ENCODE measurements at places on chromosomes 6 and 20.

DNA sequence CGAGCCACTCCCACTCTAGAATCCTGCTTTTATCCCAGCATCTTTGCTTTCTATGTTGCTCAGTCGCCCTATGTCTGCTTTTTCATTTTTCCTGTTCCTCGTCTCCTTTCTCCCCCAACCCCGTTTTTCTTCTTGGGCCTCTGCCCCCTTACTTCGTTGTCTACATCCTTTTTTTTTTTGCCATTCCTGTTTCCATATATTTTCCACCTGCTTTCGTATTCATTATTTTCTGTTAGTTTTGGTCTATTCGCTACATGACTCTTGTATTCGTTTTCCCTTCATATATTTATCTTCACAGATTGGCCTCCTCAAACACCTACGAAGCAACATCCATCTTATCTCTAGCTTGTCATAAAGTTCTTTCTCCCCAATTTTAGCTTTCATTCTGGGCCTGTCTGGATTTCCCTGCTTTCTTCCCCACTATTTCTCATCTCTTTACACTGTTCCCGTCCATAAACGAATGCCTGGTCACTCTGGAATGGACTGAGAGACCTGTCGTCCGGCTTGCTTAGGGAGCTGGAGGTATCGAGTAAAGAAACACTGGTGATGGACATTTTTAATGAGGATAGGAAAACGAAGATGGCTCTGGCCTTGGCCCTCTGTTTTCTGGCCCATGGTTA is 915 bp downstream of the PRRC2A start:
- DNase-seq = no peak

- DNase-seq = no peak
Measured at GRCh38 chr20:50559856-50560638, 49.9 kb downstream of the PTPN1 start.

DNA sequence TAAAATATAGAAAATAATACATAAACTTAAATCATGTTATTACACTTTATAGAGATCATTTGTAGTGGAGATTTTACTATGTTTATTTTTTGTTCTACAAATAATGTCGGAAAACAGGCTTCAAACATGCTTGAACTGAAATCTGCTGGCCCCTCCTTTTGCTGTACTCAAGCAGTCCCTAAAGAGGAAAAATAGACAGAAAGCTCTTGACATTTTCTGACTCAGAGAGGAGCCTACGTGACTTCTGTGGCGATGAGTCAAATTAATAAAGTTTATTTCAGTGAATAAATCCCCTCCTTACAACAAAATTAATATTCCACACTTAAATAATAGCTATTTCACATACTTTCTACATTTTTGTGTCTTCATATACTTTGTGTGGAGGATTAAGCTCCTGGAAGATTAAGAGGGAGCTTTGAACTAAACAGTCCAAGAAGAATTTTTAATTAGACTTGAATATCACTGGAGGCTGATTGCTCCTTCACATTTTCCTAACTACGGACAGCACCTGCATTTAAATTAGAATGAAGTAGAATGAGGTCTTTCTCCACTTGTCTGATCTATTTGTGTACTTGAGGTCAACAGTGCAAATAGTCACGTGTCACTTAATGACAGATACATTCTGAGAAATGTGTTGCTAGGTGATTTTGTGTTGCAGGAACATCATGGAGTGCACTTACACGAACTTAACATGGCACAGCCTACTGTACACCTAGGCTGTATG is 1.7 kb upstream of the TREM1 start:
- DNase-seq = peak; percentile 99

GRCh38 chr6:164048840-164049516 is 634.5 kb downstream of the QKI start:
- no peak for DNase-seq

- DNase-seq = peak; percentile 75
Measured at GRCh38 chr6:90139272-90139817, 157.3 kb downstream of the BACH2 start.

DNA sequence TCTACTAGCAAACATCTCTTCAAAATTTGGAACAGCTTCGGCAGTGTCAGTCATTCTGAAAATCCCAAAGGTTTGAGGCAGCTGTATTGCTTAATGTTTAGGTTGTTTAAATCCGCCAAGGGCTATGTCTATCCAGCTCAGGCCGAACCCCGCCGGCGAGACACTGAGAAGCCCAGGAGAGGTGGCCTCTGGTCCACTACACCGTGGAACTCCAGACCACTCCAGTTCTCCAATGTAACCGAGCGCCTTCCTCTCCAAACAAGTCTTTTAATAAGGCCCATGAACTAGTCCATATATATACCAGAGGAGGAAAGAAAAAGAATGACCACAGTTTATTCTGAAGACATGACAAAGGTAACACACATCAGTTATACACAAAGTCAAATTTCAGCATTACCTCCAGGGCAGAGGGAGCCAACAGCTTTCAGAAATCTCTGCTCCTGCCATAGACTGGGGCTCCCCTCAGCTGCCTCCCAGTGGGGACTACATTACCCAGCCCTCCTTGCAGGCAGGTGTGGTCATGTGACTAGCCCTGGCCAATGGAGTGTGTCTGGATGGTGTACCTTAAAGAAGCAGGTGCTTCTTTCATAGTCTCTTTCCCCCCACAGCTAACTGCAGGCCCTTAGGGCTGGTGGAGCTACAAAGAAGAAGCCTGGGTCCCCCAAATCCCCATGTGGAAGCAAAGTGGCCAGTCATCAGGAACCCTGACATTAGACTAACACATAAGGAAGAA is at the start of gene RAMACL:
RAMACL (minus strand) TSS at position 255 of the 733 bp plus-strand sequence; CDS start at position 54, 201 bp downstream.
- peak; percentile 5 for DNase-seq

GRCh38 chr6:20334334-20334733 is 67.3 kb upstream of the E2F3 start:
- DNase-seq = no peak

DNA sequence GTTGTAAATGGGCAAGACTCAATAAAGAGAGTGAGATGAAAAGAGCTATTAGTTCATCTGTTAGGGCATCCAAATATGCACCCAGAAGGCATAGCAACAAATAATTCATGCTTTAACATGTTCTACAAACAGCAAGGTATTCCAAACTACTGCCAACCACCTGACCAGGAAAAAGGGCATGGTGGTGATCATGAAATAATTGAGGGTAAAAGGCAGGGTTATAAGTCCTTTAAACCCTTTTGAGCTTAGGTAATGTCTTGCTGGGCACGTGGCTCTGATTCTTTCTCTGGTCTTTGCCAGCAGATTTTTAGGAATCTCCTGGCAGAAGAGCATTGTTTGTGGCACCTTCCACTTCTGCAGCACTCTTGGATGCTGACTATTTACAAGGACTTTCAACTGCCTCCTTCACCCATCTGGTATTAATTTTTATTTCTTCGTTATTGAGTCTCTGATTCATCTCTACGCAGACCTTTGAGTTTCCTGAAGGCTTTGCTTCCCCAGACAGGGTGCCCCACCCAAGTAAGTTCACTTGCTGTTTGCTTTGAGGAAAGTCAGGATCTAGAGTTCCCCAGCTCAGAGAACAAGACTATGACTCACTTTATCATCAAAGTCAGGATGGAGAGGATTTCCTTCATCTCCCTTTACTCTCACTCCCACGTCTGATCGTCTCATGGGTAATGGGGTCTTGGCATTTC is 83.4 kb upstream of the NEDD9 start:
- DNase-seq = no peak

- no peak for DNase-seq
Measured at GRCh38 chr6:14412026-14412425, 294.5 kb downstream of the CD83 start.

- peak; percentile 7 for DNase-seq
Measured at GRCh38 chr6:166318649-166319600, 10.7 kb upstream of the PRR18 start.

- DNase-seq = no peak
Measured at GRCh38 chr20:33301192-33301930, 18.3 kb downstream of the BPIFB1 start.

- peak; percentile 34 for DNase-seq
Measured at GRCh38 chr6:32622545-32623401, 14.4 kb upstream of the HLA-DQA1 start.

GRCh38 chr20:38181971-38182370 is 16.9 kb upstream of the TGM2 start:
- no peak for DNase-seq
